ENCODE measurements at places on chromosomes 4 and X. TPM values are rescaled to one million over a fixed set of nuclear protein-coding genes. Genes with fewer than 3 reads are reported as not detected.
A peak's percentile ranks its signal among the peaks of the same experiment; 100 is the strongest.

DNA sequence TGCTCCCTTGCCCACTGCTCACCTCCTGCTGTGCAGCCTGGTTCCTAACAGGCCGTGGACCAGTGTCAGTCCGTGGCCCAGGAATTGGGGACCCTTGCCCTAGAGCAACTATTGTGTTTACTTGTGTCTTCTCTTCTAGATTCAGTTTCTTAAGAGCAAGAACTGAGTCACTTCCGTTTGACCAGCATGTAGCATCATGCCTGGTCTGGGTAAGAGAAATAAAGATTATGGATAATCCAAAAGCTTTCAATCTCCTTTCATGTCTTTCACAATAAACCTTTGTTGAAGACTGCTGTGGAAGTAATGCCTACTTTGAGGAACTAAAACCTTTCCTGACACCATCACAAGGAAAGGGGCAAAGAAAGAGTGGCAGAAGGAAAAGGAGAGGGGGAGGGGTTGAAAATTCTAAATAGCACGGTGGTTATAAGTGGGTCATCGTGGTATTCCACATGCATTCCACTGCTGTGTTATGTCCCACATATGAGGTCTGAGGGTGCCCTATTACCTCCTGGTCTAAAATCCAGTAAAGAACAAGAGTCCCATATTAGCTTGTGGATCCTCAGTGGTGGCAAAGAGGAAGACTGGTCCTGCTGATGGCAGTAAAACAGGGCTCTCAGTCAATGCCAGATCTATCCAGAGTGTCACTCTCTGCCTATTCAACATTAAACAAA lies 133.4 kb downstream of the RASL11B start:
- H3K4me3 ChIP-seq, result no peak overlapping the region
- no peaks in the 10 kb centered on the region for H3K36me3 ChIP-seq
- H3K27ac ChIP-seq, result no peak overlapping the region
- no peaks in the 10 kb centered on the region for H3K4me1 ChIP-seq
- H3K27me3 ChIP-seq, result no peaks in the 10 kb centered on the region
- DNase-seq, result no peak

- no peak overlapping the region for H3K27ac ChIP-seq
- H3K4me3 ChIP-seq, result no peak overlapping the region
- H3K4me1 ChIP-seq, result no peaks in the 10 kb centered on the region
- no peaks in the 10 kb centered on the region for H3K36me3 ChIP-seq
- DNase-seq, result no peak
Observed at GRCh38 chr4:186770481-186771175, 47.0 kb upstream of the FAT1 start.

GRCh38 chr4:184762100-184762499 lies 28.2 kb upstream of the CENPU start:
- peaks cover 96% of the 10 kb centered on the region for H3K36me3 ChIP-seq
- DNase-seq, result no peak
- H3K27me3 ChIP-seq, result no peaks in the 10 kb centered on the region
- H3K27ac ChIP-seq, result peak overlapping the region; percentile 59
- H3K4me3 ChIP-seq, result no peak overlapping the region

Gene CSN1S1
- polyA plus RNA-seq, result not detected

Gene AIFM1
- 15.1 TPM for polyA plus RNA-seq

Gene PORCN
- 7.5 TPM for polyA plus RNA-seq
